ENCODE measurements at places on chromosomes 7 and 10.

DNA sequence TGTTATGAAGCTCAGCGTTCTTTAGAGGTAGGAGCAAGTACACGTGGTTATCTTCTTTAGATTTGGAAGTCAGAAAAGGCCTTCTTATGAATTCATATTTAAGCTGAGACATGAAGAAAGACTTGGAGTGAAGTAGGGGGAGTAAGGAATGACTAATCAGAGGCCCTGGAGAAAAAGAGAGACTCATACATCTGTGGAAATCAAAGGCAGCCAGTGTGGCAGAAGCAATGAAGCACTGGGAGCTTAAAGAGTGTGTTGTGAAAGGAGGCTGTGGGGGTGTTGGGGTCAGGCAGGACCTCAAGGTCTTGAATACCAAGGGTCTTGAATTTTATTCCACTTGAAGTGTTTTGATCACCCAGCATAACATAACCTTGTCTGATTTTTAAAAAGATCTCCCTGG lies 35.7 kb upstream of the FGL2 start:
- DNase-seq = no peak

DNA sequence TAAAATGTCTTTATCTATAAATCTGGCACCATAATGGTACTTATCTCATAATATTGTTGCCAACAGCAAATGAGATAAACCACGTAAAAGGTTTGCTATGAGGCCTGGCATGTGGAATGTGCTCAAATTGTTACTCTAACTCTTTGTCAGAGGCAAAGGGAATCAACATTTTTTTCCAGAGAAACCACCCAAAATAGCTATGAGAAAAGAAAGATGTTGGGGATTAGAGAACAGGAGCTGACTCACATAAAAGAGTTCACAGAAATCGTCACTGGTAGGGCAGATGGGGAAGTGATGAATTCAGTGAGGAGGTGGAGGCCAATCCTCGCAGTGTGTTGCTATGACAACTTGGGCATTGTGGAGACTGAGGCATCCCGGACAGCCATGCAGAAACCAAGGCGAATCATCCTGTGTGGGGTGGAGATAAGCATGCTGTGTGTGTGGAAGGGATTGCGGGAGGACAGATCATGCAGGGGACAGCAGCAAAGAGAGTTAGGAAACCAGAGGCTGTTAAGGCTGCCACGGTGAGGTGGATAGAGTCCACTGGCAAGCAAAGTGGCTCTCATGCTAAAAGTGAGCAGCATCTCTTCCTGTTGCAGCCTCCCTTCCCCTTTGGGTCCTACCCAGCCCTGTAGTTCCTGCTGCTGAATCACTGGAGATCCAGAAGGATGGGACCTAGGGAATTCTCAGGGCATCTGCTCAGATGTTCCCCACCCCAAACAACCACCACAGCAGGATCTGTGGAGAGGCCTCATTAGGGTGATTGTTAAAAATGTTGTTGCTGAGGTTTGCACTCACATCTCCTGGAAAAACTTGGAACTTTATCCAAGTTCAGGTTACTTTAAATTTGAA lies 103.9 kb downstream of the CUBN start:
- peak; percentile 31 for DNase-seq

DNA sequence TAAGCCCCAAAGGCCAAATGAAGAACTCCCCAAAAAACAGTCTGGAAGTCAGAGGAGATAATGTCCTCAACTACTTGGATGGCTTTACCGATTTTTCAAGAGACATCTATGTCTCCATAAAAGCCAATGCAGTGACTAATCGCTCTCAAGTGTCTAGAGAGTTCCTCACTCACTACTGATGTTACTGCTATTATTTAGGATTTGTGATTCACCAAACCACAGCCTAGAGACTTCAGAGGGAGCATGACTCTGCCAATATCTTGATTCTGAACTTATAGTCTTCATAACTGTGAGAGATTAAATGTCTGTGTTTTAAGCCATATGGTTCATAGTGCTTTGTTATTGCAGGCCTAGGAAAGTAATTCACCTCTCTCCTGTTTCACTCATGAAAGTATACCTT lies 160.2 kb downstream of the IPMK start:
- DNase-seq = no peak

- DNase-seq = no peak
Observed at GRCh38 chr10:76352300-76352699, 920.9 kb downstream of the LRMDA start.

GRCh38 chr7:75696263-75697037 lies 42.3 kb downstream of the HIP1 start:
- DNase-seq = no peak

GRCh38 chr7:26202019-26202990 lies 760 bp downstream of the CBX3 start:
- DNase-seq = peak; percentile 67

DNA sequence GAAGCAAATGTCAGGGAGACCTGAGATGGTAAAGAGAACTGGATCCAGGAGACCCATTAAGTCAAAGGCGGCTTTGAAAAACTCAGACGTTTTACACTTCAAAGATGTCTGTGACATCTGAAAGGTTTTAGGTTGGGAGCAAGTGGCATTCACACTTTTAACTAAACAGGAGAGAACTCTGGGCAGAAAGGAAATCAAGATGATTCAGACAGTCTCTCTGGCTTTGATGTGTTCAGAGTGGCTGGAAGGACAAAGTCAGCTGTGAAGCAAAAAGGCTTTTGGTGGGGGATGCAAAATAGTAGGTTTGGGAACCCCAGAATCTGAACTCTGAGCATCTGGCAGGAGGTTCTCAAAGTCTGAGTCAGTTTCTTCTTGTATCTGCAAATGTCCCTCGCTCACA lies 66.6 kb downstream of the PRKCQ start:
- peak; percentile 63 for DNase-seq

- no peak for DNase-seq
Observed at GRCh38 chr10:64089648-64090047, 568.4 kb downstream of the REEP3 start.

DNA sequence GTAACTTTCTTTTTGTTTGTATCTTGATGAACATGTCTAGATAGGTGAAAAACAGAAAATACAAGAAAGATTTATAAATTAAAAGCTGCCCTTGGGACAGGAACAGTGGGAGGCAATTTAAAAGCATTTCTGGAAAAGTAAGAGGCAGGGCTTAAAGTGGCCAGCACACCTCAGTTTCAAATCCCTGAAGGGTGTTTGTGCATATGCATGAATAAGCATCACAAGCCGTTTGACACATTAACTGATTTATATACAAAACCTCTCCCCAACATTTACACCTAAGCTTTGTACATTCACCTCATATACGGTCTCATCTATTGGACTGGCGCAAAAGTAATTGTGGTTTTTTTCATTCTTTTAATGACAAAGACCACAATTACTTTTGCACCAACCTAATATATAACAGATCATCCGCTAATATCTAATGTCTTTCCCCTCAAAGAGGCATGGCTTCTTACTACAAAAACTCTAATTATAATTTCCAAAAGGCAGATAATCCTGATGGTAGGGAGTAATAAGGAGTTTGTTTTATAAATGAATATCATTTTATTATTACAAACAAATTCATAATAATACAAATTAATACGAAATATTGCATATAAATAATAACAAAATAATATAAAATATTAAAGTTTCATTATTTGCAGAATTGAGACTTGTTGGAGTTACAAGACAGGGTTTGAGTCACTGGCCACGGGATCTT lies 48.3 kb downstream of the LRGUK start:
- DNase-seq = no peak

GRCh38 chr10:95404462-95404858 lies 113.7 kb upstream of the PDLIM1 start:
- DNase-seq = no peak

DNA sequence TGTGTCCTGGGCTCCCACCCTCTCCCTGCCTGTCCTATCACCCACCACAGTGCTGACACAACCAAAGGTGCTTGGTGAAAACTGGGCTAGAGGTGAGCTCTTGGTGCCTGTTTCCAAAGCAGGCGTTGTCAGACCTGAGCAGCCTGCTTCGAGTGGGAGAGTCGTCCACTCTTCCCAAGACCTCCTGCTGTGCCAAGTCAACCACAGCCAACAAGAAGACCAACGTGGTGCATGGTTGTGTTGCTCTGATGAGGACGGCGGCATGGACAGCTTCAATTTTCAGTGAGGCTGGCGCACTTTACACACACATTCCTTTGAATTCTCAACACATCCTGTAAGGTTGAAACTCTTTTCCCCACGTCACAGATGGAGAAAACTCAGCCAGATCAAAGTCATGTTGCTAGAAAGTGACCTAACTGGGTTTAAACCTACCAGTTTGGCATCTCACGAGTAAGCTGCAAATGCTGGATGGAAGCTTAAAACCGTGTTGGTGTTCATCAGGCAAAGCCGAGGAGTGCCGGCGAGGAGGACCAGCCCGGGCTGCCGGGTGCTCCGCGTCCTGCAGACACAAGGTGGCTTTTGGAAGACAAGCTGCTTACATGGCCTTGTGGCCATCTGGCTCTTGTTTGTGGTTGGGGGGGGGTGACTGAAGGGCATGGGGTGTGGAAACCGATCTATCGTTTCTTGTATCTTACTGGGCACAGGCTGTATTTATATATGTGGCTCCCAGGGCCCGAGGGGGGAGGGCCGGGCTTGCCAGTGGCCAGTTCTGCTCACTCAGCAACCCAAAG lies 39.3 kb downstream of the INSIG1 start:
- no peak for DNase-seq

- peak; percentile 88 for DNase-seq
Observed at GRCh38 chr7:134710854-134711624, 64.4 kb downstream of the BPGM start.

DNA sequence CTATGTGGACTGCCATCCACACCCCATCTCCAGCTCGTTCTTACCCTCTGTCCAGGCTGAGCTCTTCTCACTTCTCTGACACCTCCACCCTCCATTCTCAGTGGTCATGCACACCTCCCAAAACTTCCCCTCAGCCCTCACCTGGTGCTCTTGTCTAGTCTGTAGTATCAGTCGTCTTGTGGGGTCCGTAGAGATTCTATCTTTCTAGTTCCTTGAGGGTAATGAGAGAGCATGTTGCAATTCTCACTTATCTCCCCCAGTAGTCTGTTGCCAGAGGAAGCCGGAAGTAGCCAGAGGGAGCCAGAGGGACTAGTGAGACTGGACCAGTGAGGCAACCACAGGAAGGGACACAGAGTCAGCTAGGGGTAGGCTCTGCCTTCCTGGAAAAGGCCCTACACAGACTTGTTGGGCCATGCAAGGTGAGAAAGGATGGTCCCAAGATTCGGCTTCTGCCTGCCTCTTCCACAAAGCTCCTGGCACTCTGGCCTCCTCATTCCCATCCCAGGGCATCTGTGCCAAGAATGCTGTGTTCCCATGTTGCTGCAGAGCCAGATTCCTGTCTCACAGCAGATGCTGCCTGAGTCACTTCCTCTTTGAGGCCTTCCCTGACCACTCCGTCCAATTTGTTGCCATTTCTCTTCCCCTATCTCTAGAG lies 50.6 kb upstream of the DUSP5 start:
- no peak for DNase-seq

DNA sequence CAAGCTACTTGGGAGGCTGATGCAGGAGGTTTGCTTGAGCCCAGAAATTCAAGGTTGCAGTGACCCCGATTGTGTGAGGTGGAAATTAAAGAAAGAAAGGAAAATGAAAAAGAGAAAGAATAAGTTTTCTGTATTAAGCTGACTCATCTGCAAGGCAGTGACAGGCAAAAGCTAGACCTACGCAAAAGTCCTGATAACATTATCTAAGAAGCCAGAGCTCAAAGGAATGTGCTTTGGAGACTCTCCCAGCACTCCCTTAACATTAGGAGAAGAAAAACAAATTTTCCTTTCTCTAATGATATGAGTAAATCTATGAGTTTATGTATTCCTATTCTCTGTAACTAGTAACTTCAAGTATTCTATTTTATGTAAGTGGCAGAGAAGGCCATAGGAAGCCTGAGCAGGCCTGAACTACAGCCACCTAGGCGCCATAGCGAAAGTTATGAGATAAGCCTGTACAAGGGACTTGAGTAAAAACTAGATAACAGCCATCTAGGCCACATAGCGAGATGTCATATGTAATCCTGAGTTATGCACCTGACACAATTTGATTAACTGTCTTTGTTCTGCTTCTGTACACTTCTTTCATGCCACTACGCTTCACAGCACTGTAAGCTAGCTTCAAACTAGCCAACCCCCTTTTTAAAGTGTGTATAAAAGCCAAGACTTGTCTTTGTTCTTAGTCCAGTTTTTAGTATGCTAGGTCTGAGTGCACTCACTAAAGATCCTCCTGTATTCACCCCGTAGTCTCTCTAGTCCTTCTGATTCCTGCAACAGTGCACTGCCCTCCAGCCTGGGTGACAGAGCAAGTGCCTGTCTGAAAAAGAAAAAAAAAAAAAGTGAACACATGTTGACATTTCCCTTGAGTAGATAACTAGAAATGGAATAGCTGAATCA lies 9.4 kb upstream of the ZWINT start:
- no peak for DNase-seq

GRCh38 chr7:124737760-124738300 lies 27.8 kb downstream of the GPR37 start:
- DNase-seq = no peak

DNA sequence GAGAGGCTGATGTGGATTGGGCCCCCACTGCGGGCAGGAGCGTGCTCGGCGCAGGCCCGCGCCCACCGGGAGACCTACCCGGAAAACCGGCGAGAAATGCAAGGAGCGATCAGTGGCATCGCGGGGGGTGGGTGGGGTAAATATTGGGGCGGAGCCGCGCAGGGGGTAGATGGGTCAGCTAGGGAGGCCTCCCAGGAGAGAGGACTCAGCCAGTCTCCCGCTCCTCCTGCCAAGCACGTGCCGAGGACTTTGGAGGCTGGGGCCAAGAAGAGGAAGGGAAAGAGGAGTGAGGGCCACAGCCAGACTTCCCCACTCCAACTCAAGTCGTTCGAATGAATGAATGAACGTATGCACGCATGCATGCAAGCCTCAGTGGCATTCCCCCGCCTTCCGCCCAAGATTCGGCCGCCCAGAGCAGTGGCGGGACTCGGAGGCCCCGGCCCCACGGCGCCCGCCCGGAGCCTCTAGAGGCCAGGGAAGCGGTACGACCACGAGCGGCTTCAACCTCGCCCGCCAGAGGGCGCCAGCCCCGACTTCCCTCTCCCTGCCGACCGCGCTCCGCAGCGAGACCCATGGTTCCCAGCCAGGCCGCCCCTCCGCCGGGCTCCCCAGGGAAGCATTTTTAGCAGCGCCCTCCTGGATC lies 3.6 kb downstream of the NPM3 start:
- peak; percentile 78 for DNase-seq

DNA sequence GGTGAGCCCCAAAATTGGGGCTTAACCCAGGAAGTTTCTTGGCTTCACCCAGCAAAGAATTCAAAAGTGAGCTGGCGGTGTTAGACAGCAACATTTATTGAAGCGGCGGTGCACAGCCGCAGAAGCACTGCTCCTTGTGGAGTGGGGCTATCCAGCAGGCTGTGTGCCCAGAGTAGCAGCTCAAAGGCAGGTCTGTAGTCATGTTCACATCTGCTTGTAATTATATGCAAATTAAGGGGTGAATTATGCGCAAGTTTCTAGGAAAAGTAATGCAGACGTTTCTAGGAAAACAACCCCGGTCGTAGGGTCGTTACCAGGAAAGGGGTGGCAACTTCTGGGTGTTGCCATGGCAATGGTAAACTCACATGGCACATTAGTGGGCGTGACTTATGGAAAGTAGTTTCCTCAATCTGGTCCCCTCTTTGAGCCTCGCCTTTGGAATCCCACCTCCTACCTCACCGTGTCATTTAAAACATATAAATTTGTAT lies 13.7 kb upstream of the KBTBD2 start:
- DNase-seq = peak; percentile 28

Data from CD4-positive, alpha-beta T cell (primary cell).